Regular cardiac myocyte (primary cell): ENCODE measurements at places on chromosomes 13 and 19. TPM values are rescaled to one million over a fixed set of nuclear protein-coding genes. Genes with fewer than 3 reads are reported as not detected.

Gene ZIM2
- total RNA-seq, result under 0.01 TPM in 2 replicates

Gene WTIP
- 30.7 and 40.6 TPM in 2 replicates for total RNA-seq

Gene SLC44A2
- 22.6 and 27.4 TPM in 2 replicates for total RNA-seq

Gene CD22
- total RNA-seq, result 0.96 and 1.7 TPM in 2 replicates

Gene PINLYP
- 2.0 and 2.5 TPM in 2 replicates for total RNA-seq

Gene KLF5
- 1.3 and 1.4 TPM in 2 replicates for total RNA-seq

Gene GJB2
- total RNA-seq, result under 0.01 TPM in 2 replicates

Gene FAM83E
- 0.56 and 0.58 TPM in 2 replicates for total RNA-seq

Gene KBTBD6
- 9.0 and 15.1 TPM in 2 replicates for total RNA-seq

Gene PPP1R37
- total RNA-seq, result 29.7 and 49.9 TPM in 2 replicates

Gene ANKLE1
- 1.9 TPM in 1 of 2 replicates, not detected in the other for total RNA-seq

Gene CGB8
- not detected in 2 replicates for total RNA-seq

Gene LHFPL6
- 59.8 and 159 TPM in 2 replicates for total RNA-seq

Gene FRY
- total RNA-seq, result 4.4 and 15.8 TPM in 2 replicates

Gene PSG7
- total RNA-seq, result under 0.01 TPM in 2 replicates

Gene MUC16
- under 0.01 TPM in 1 of 2 replicates, not detected in the other for total RNA-seq

Gene BRME1
- total RNA-seq, result 1.2 and 1.4 TPM in 2 replicates

Gene PTPRH
- total RNA-seq, result 6.5 and 21.4 TPM in 2 replicates
